Activated CD4-positive, alpha-beta T cell treated with anti-CD3 and anti-CD28 coated beads for 48 hours (primary cell): ENCODE measurements at places on chromosomes 4 and X.

DNA sequence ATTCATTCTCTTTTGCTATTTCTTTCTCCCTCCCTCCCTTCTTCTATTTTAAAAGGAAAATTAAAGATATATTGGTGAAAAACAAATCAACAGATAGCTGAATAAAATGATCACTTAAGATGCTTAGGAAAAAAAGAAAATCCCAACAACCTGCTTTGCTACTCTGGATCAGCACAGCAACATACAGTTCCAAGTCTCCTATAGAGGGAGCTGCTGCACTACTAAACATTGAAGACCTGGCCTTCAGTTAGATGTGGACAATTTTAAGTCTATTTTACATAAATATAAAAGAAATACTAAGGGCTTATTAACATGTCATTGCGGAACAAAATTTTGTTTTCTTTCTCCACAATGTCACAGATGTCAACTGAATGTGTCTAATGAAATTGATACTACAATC, 226.4 kb downstream of the MAGEB5 start:
- no peak for DNase-seq

GRCh38 chr4:109278594-109279031, 23.8 kb downstream of the COL25A1 start:
- DNase-seq = no peak

DNA sequence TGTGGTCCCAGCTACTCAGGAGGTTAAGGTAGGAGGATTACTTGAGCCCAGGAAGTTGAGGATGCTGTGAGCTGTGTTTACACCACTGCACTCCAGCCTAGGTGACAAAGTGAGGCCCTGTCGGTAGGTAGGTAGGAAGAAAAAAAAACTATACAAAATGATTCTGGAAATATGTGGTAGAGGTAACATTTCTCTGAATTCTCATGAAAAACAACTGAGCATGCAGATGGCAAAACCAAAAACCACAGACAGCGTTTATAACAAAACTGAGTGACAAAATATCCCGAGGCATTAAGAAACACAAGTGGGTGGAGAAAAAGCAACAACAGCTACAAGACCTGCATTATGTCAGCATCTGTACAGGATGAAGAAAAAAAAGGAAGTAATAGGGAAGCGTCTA, 211.7 kb downstream of the DLG3 start:
- DNase-seq = no peak

DNA sequence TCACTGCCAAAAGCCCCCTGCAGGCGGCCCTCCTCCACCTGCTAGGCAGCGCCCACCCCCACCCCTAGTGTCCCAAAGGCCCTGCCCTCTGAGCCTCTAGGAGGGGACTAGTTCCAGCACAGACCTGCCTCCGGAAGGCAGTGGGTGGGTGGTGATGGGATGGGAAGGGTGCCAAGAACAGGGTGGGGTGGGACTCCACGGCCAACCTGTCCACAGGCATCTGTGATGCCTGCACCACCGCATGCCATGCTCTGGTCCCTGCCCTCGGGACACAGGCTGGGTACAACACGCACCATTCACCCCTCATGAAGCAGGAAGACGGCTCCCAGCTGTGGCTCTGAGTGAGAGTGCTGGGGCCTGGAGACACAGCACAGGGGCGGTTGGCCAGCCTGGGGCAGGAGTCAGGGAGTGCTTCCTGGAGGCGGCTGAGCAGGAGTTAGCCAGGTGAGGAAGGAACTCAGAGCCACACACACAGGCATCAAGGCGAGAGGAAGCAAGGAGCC, 243.1 kb upstream of the PSAPL1 start:
- no peak for DNase-seq

GRCh38 chrX:5718651-5719050, 510.0 kb downstream of the NLGN4X start:
- no peak for DNase-seq

DNA sequence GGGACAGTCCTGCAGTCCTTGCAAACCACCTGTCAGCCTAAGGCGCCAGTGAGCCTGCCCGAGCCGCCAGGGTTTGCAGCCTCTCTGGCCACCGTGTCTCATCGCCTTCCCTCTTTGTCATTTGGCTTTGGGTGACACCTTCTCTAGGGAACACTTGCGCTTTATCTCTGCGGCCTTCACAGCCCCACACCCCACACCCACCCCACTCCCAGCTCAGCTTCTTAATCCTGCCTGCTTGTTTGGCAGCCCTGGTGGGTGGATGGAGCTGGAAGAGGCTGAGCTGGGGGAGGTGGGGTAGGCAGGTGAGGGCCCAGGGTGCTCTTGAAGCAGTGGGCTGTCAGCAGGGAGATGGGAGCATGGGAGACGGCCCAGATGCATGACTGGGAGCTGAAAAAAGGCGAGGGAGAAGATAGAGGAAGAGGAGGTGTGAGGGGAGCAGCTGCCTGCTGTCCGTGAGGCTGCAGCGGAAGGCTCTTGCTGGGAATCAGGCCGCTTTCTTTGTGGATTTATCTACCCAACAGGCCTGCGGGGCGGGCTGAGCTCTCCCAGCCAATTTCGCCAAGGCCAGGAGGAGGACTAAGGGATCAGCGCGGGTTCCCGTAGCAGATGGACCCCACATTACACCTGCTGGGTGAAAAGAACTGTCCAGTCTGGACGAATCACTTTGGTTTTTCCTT, 97.5 kb upstream of the STOX2 start:
- DNase-seq = no peak

DNA sequence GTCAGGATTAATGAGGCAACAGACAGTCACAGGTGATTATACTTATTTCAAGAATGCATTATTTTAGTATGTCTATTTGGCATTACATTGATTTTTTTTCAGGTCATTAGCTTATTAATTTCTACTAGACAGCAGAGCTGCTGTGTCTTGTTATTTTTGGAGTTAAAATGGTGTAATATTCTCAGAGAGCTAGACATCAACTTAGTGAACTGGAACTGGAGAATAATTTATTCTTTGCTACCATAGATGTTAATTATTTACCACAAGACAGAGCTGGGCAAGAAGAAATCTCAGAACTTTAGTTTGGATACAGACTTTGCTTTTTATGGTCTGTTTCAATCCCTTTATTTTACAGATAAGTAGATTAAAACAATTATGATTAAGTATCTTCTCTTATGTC, 10.2 kb upstream of the HPGD start:
- no peak for DNase-seq

- DNase-seq = no peak
These were observed 926.1 kb downstream of the FAM133A start for GRCh38 chrX:94600077-94600476.

DNA sequence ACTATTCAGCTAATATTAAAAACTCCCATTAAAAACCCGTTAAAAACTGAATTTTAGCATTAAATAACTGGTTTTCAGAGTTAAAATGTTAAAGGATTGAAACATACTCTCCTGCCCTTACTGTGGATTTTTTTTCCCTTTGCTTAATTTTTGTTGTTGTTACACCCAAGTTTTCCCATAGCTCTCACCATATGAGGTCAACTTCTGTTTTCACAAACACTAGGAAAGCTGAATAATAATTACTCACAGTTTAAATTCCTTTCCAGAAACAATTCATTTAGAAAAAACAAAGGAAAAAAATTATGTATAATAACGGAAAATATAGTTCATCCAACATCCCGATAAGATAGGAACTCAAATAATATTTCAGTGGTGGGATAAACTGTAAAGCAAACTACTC, 129.0 kb downstream of the PPP3CA start:
- DNase-seq = no peak
